Osteocyte (in vitro differentiated cells): ENCODE measurements at places on chromosomes 6 and 20. TPM values are rescaled to one million over a fixed set of nuclear protein-coding genes. Genes with fewer than 3 reads are reported as not detected.

The ME1 gene
- total RNA-seq: 26.3 and 28.0 TPM in 2 replicates

The RNF182 gene
- 9.8 and 11.0 TPM in 2 replicates for total RNA-seq

The MUC22 gene
- total RNA-seq: not detected in 2 replicates

The SCRT2 gene
- total RNA-seq: not detected in 2 replicates

The ARMH2 gene
- not detected in 2 replicates for total RNA-seq

The SLC22A7 gene
- not detected in 2 replicates for total RNA-seq

The GPX5 gene
- total RNA-seq: not detected in 2 replicates

The SOX12 gene
- 30.8 and 31.7 TPM in 2 replicates for total RNA-seq

The BHLHE23 gene
- total RNA-seq: not detected in 2 replicates

The BPHL gene
- total RNA-seq: 26.6 and 27.7 TPM in 2 replicates

The TTLL9 gene
- 0.18 and 0.24 TPM in 2 replicates for total RNA-seq

The ZSCAN31 gene
- 4.1 and 6.2 TPM in 2 replicates for total RNA-seq

The SLC16A10 gene
- not detected in 2 replicates for total RNA-seq

GRCh38 chr6:124008988-124009765, 205.5 kb downstream of the NKAIN2 start:
- no peak for DNase-seq

DNA sequence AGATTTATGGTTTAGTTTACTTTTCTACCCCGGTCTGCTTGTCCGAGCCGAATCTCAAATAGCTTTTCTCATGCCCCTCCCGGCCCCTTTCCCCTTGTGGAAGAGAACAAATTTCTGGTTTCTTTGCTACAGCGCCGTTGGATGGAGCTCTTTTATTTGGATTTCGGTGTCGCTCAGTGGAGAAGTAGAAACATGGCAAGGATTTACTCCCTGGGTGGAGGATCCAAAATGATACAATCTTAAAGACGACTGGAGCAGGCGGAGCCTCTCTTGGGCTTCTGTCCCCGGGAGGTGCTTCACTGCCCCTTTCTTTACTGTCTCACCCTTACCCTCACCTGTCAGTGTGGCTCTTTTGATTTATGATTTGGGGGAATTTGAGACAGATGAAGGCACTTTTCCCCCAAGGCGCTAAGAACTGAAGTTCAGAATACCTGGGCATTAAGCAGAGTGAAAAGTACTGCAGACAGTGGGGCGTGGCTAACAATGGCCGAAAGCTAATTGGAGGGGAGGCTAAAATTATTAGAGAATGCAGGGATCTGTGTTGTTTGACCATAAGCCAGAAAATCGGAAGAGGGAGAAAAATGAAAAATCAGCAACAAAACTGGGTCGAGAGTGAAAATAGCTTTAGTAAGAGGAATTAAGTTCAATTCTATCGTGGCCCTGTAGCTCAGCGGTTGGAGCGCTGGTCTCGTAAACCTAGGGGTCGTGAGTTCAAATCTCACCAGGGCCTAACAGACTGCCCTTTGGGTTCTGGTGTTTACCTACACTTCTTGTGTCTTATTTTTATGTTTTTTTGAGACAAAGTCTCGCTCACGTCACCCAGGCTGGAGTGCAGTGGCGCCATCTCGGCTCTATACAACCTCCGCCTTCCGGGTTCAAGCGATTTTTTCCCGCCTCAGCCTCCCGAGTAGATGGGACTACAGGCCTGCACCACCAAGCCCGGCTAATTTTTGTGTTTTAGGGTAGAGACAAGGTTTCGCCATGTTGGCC, 145.1 kb upstream of the ZNF184 start:
- no peak for DNase-seq

GRCh38 chr6:142349215-142349823, 47.5 kb downstream of the ADGRG6 start:
- DNase-seq: no peak

DNA sequence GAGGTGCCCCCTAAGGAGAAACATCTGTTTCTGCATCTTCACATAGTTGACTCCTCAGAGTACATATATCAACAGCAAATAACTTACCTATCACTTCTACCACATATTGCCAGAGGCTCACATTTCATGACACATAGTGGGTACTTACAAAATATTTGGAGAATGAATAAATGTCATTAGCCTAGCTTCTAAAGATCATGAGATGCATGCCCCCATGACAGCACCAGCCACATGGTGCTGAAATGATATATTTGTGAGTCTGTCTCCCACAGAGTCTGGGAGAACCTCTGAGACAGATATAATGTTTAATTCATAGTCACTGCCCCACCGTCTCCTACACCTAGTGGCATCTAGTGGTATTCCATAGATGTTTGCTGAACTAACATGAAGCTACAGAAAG, 555.6 kb downstream of the KIF16B start:
- no peak for DNase-seq

DNA sequence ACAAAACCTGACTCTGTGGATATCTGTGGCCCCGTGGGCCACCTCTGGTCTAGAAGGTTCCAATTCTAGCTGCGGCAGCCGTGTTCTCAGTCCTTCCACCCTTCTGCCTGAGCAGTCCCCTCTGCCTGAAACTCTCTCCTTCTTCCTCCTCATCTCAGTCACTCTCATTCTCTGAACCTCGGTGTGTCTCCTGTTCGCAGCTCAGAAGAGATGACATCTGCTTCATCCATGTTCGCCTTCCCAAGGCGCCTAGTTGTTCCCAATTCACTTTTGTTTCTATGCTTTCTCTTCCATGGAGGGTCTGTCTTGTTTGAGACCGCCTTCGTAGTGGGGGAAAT, 95.5 kb downstream of the CEBPB start:
- DNase-seq: no peak

DNA sequence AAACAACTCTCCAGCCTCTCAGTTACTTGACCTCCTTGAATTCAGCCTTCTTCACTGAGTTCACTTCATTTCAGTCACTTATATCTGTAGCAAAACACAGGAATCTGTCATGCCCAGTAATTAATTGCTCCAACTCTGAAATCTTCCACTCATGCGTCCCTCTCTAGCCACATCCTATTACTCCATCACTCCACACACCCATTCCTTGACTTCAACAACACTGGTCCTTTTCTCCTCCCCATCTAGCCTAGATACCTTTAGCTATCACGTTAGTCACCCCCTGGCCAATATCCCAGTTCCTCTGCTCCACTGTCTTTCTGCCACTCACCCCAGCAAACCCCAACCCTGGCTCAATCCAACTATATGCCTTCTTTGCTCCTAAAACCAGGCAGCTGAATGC, 7.7 kb downstream of the ZHX3 start:
- no peak for DNase-seq

DNA sequence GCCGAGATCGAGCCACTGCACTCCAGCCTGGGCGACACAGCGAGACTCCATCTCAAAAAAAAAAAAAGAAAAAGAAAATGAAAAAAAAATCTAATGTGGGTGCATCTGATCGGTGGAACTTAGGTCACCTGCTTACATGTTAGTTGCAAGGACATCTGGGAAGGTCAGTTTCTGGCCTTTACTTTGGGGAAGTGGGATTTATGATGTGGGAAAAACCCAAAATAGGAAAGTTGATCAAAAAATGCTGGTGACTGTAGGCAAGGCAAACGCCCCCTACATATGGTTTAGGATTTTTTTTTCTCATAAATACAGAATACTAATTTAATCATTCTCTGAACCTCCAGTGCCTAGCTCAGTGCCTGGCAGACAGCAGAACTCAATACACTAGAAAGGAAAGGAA, 69.2 kb upstream of the PIM1 start:
- DNase-seq: no peak

GRCh38 chr20:58839474-58839874, 11.2 kb downstream of the GNAS-AS1 start:
- no peak for DNase-seq

DNA sequence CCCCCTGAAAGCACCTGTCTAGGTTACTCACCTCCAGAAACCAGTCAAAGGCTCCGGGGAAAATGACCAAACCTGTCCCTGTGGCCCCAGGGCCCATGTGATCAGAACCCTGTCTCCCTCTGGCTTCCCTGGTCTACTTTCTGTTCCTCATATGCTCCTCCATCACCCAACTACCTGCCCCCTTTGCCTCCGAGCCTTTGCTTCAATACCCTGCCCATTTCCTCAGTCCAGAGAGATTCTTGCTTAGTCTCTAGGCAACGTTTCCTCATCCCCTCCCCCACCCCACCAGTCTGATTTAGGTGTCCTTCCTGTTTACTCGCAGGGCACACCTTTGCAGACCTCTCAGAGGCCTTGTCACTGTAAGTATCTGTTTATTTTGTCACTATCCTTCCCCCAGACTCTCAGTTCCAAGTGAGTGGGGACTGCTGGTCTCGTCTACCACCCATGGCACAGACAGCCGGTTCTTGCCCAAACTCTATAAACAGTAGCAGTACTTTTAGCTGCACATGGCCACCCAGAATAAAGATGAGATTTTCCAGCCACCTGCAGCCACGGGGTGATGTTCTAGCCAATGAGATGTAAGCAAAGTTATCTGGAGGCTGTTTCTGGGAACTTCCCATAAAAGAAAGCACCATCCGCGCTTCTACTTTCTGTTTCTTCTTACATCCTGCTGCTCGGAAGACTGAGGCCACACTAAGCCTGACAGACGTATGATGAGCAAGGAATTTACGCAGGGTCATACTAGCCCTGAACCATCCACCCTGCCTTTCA, 13.3 kb downstream of the ELOVL5 start:
- no peak for DNase-seq

- DNase-seq: no peak
Observed at GRCh38 chr20:14444106-14444505, 106.7 kb upstream of the FLRT3 start.

DNA sequence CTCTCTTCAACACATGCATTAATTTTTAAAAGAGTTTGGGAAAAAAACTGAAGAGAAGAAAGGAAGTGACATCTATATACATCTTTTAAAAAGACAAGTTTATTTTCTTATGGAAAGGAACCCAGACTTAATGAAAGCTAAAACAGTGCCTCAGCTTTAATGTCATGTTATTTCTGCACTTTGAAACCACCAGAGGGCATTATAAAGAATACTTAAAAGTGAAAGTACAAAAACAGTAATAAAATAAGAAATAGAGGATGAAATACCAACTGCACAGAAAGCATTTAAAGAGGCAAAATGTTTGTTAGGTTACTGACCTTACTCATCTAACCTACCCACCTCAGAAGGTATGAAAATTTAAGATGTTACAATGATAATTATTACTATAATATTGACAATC, 98.8 kb downstream of the HUS1B start:
- no peak for DNase-seq

GRCh38 chr6:151806757-151807512, 547 bp upstream of the ESR1 start:
- DNase-seq: no peak

GRCh38 chr20:24661255-24661654, 191.8 kb downstream of the SYNDIG1 start:
- DNase-seq: no peak

GRCh38 chr6:149763866-149764265, 14.3 kb downstream of the PCMT1 start:
- DNase-seq: no peak

GRCh38 chr6:6635869-6636268, 47.3 kb downstream of the LY86 start:
- DNase-seq: no peak

DNA sequence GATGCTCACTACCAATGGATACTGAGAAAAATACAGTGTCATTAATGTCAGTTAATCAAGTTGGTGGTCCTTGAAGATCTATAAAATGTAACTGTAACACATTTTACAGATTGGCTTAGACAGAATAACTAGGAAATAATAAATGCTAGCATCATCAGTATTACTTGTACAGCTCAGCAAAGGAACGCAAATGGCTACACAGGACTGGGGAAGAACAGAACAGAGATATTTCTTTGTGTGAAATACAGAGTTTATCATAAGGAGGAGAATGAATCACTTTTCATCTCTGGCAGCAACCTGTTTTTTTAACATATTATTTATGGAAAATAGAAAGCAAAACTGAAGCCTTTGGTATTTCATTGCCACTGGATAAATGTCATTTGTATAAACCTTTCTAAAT, 8.2 kb upstream of the QKI start:
- no peak for DNase-seq

DNA sequence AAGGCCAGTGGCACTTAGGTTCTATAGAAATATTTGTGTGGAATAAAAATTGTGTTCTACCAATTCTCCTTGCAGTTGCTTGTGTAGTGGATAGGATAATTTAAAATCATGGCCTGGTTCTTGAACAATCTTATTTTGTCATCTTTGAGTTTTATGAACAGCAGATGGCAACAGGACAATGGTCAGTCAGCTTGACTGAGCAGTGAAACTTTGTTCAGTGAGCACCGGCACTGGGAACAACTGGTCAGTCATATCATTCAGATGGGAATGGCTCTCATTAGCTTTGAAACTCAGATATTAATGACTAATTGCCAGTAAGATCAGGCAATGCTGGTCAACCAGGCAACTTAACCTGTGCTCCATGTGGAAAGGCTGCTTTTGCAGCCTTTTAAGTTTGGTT, 129.2 kb downstream of the BCKDHB start:
- no peak for DNase-seq

- DNase-seq: no peak
Observed at GRCh38 chr6:48670546-48670945, 559.5 kb upstream of the PTCHD4 start.
